ENCODE measurements at places on chromosomes 6 and 20.

DNA sequence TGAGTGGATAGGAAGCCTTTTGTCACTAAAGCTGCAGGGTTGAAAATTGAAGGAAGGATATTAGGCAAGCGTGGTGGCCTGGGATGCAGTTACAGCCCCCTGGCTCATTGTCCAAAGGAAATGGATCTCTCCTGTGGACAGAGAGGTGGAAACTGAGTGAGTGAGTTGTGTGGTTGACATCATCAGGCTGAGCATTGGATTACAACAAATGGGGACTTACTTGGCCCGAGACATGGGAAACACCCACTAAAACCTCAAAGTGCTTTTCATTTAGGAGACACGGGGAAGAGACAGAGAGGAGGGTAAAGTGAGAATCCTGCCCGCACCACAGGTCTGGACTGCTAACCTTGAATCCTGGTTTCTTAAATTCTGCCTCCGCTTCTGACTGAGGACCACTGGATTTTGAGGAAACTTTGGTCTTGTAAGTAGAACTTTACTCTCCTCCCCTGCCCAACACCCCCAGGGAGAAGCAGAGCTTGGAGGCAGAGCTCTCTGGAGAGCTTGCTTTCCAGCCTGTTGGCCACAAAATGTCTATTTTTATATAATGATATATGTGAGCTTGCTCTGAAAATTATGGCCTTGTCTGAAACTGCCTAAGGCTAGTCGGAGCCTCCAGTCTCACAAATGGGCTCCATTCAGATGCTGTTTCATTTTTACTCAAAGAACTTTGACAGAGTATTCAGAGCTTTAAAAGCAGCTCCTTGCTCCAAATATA lies at the start of gene PKIG:
PKIG (plus strand) TSS at position 269 of the 715 bp plus-strand sequence. CDS start 31,978 bp downstream, outside the sequence.
- DNase-seq, result no peak

GRCh38 chr20:59748619-59749191 lies 144.4 kb downstream of the PHACTR3 start:
- DNase-seq, result no peak

DNA sequence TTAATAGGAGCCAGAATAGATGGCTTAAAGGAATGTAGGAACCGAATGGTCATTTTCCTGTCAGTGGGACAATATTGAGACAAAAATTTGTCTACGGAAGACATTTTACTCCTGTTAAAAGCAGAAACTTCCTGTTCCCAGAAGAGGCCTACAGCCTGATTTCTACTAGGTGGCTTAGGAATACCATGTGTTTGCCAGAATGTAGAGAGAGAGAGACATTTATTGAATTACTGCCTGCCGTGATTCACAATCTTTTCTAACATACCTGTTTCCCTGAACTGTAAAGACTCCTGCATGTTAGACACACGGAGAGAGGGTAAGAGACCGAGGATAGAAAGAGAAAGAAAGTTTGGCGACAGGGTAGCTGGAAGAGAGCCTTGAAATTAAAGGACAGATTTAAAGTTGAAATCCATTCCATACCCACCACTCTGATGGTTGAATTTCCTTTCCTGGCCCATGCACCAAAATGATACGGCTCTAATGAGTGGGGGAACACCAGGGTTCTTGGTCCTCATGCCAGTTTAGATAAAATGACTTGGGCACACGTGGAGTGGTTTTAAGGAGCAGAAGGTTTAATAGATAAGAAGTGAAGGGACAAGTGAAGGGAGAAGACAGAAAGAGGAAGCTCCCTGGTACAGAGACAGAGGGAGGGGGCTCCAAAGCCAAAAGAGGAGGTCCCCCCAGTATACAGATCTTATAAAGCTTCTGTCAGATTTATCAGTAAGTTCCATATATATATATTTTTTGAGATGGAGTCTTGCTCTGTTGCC lies 22.5 kb downstream of the NCOA3 start:
- no peak for DNase-seq

- no peak for DNase-seq
Observed at GRCh38 chr6:146071781-146072180, 42.9 kb downstream of the GRM1 start.

GRCh38 chr20:48722002-48722731 lies 105.6 kb downstream of the PREX1 start:
- no peak for DNase-seq

- DNase-seq, result no peak
Observed at GRCh38 chr6:8857160-8857559, 421.8 kb upstream of the SLC35B3 start.

DNA sequence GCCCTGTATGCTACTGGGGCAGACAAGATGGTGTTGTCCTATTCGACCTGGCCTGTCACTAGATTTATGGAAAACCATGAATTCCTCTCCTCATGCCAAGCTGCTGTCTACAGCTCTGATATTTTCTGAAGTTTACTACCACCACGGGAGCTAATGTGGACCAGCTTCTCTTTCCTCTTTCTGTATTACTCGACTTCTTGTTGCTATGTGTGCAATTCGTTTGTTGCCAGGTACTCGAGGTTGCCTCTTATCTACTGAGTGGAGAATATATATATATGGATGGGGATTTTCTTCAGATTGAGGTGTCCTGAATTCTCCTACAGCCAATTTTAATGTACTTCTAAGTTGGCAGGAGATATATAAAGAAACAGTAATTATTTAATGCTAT lies 34.7 kb downstream of the MAN1A1 start:
- no peak for DNase-seq

- no peak for DNase-seq
Observed at GRCh38 chr6:133268621-133269020, 27.5 kb downstream of the EYA4 start.

GRCh38 chr6:14231071-14231483 lies 113.5 kb downstream of the CD83 start:
- DNase-seq, result no peak

DNA sequence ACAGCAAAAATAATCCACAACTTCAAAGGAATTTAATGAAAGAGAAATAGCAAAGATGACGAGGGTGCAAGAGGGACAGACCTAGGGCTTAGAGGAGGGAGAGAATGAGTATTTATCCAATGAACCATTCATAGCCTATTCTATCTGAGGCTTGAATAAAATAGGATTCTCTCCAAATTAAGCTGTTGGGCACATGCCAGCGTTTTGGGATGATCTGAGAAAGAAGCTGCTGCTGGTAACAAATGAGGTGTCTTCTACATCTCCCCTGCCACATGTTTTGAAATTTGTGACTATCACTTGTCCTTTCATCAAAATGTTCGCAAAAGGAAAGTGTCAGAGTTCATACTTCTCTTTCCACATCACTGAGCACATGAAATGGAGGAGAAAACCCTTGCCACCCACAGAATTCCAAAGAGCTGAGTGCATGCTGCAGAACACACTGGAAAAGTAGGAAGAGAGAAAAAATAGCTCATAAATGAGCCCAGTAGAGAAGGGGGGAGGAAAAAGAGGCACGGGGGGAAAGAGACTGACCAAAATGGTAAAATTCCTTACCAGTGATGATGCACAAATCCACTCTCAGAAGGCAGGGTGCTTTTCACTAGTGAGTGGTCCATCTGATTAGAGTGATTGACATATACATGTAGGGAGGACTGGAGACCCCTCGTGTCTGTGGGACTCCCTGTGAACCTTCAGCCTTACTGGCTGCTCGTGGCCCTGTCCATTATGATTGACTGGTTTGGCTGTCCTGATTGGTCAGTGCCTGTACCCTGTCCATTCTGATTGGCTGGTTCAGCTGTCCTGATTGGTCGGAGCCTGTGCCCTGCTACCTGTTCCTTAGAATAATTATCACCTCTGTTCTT lies 180.5 kb downstream of the OGFRL1 start:
- no peak for DNase-seq

GRCh38 chr6:51360287-51360686 lies 541.6 kb downstream of the TFAP2B start:
- no peak for DNase-seq

GRCh38 chr20:46548688-46549087 lies 1.8 kb downstream of the OCSTAMP start:
- DNase-seq, result no peak

GRCh38 chr6:10384610-10385523 lies 30.0 kb downstream of the TFAP2A start:
- no peak for DNase-seq

DNA sequence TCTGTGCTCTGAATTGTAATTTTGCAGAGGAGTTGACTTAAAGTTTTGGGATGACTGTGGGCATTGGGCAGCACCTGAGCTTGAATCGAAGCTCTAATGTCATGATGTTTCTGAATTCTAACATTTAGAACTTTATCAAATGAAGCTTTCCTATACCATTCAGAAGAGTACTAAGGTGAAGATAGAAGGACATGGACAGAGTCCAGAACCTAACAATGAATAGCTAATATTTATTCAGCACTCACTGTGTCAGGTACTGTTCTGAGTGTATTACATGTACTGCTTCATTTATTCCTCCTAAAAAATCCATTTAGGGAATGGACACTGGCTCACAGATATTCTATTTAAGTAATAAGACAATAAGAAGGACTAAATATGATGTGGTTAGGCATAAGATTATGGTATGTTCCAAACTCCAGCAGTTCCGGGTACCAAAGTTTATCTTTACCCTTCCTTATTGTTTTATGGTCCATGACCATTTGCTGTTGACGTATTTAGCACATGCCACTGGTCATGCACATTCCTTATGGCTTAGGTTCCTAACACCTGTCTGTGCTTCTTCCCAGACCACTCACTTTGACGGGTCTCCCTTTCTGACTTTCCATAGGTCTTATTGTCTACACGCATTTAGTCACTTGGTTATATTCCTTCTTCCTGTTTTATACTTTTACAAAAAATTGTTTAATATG lies 20.3 kb downstream of the BCKDHB start:
- no peak for DNase-seq

DNA sequence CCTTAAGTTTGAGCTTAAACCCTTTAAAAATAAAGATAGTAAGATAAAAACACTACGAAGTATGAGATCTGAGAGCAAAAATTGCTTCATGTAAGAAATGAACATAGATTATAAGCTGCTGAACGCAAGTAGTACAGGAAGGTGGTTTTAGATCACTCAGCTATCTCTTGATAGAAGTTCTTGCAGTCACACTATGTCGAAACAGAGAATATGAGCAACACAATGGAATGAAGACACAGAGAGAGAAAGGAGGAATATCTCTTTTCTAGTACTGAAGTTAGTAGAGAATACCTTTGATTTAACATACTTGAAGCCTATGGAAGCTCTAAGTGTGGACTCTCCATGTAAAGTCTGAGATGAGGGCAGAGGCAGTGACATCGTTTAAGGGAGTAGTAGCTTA lies 162.7 kb downstream of the CDK19 start:
- DNase-seq, result no peak

All from stimulated activated CD8-positive, alpha-beta memory T cell treated with anti-CD3 and anti-CD28 coated beads, Interleukin-4, amount 100 ng/mL, for 4 hours (primary cell).